ENCODE measurements at places on chromosomes 13 and 19.

- DNase-seq: peak; percentile 16
Observed at GRCh38 chr13:31001647-31002046, 69.2 kb downstream of the TEX26 start.

DNA sequence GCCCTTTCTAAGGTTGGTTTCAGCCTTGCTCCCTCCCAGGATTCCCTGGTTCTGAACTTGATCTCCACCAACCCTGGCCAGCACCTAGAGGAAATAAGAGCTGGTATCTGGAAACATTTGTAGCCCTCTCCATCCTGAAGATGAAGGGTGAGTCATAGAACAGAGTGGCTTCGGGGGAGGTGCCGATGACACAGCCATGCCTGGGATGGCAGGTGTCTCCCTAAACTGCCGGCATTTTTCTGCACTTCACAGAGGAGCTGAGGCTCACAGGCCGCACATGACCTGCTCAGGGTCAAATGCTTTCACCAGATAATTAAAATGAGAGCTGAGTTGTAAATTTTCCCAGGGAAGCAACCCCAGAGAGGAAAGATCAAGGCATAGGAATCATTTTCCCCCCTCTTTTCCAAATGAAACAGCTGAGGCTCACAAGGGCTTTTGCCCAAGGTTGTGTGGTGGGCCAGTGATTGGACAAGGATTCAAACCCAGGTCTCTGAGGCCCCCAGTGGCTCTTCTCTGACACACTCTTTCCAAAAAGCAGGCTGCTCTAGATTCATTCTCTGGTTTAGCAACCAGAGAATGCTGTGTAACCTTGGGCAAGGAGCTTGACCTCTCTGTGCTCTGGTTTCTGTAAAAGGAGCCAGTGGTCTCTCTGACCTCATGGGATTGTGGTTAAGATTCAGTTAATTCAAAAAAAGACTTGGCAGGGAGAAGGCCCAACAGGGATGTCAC, 1.2 kb upstream of the SLC25A42 start:
- peak; percentile 47 for DNase-seq

DNA sequence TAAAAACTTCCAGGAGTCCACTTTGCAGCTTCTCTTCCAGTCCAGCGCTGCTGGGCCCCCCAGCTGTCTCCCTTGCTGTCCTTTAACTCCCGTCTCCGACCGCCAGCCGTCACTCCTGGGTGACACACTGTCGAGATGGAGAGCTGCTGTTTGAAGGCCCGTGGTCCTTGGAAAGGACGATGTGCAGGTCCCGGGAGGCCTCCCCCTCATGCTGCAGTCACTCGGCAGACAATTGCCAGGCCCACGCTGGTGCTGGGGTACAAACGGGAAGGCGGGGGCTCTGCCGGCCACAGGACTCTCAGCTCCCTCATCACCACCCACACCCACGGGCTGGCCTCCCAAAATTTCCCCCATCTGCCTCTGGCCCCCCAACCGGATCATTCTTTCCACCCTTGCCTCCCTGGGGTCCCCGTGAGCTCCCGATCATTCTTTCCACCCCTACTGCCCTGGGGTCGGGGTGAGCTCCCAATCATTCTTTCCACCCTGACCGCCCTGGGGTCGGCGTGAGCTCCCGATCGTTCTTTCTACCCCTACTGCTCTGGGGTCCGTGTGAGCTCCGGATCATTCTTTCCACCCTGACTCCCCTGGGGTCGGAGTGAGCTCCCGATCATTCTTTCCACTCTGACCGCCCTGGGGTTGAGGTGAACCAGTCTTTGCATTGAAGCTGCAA, 16.0 kb upstream of the ZNF554 start:
- no peak for DNase-seq

GRCh38 chr19:10617409-10618121, 7.8 kb upstream of the SLC44A2 start:
- peak; percentile 92 for DNase-seq

DNA sequence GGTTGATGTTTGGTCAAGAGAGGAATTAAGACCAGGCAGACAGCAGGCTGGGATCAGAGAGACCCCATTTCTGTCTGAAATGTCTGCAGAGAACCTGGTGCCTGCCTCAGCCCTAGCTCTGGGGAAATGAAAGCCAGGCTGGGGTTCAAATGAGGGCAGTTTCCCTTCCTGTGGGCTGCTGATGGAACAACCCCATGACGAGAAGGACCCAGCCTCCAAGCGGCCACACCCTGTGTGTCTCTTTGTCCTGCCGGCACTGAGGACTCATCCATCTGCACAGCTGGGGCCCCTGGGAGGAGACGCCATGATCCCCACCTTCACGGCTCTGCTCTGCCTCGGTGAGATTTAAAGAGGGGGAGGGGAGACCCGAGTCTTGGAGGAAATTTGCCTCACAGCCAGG, at the start of gene LILRB4:
Gene LILRB4 (plus strand): TSS at position 256 of the 400 bp plus-strand sequence. CDS start 49 bp downstream, at position 305.
- no peak for DNase-seq

DNA sequence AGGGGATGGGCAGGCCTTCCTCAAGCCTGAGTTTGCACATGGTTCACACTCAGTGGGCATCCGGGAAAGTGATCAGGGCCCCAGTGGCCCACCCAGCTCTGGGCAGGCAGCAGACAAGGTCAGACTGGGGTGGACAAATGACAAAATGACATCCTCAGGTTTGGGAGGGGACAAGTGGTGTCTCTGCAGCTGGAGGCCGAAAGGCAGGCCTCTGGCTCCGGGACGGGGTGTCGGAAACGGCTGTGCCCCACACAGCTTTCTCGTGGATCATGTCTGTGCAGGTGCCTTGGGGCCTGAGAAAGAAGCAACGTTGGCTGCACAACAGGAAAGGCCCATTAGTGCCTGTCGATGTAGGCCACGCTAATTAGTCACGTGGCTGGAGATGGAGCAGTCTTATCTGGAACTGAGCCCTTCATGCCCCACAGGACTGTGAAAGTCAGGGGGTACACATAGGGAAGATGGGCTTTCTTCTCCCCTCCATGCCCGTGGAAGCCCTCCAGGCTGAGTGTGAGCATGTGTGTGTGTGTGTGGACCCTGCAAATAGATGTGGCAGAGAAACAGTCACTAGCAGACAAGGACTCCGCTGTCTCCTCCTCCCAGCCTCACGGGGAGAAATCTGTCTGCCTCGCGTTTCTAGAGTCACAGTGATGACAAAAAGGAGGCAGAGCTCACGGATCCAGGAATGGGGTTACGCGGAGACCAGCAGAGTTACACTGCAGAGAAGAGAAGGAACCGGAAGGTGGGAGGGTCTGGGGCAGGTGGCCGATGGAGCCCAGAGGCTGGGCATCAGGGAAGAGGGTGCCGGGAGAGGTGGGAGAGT, 44.2 kb downstream of the CHST8 start:
- no peak for DNase-seq

- DNase-seq: no peak
Observed at GRCh38 chr13:28529836-28530235, 34.9 kb upstream of the FLT1 start.

GRCh38 chr13:108948251-108948671, 318.9 kb downstream of the MYO16 start:
- no peak for DNase-seq

DNA sequence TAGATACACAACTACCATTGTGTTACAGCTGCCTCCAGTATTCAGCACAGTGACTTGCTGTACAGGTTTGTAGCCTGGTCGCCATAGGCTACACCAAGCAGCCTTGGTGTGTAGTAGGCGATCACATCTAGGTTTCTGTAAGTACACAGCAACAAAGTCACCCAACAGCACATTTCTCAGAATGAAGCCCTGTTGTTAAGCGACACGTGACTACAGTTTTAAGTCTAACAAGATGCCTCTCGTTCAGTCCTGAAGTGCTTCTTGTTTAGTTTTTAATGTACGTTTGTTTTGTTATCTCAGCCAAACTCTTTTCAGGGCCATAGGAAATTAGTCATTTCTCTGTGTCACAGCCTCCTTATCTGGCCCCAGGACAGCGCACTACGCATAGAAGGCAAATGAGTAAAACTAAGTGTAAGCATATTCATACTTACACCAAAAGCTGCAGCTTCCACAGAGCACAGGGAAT, 50.0 kb upstream of the GPR183 start:
- DNase-seq: no peak

DNA sequence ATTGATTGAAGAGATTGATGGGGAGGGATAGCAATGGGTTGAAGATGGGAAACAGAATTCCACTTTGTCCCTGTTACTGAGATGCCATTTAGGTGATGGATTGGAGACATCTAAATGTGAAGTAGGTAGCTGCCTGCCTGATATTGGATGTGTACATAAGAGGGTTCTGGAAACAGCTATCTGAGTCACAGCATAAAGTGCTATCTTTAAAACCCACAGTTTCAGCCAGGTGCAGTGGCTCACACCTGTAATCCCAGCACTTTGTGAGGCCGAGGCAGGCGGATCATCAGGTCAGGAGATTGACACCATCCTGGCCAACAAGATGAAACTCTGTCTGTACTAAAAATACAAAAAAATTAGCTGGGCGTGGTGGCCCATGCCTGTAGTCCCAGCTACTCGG, 72.6 kb downstream of the DNAJC3 start:
- no peak for DNase-seq

DNA sequence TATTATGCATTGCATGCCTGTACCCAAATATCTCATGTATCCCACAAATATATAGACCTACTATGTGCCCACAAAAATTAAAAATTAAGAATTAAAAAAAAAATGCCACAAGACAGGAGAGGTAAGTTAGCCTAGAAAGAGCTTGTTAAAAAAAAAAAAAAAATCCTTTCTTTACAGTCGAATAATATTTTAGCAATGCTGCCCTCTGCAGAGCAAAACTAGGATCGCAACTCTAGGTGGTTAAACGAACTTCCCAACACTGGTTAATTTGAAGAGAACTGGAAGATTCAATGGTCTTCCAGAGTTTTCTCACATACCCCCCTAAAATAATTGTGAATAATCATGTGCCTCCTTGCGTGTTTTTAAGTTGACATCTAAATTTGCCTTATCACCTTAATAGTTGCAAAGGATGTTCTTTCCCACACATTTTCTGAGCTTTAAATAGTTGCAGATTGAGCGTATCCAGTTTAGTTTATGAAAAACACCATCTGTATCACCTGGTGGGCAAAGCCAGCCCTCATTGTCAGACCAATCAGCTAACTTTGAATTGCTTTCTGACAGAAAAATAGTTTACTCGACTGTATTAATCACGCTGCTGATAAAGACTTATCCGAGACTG, 47.4 kb upstream of the RCBTB2 start:
- no peak for DNase-seq

- DNase-seq: no peak
Observed at GRCh38 chr19:40601134-40601974, at the start of gene LTBP4. LTBP4 (plus strand) TSS chr19:40601369; CDS start chr19:40601388, 19 bp downstream.

- no peak for DNase-seq
Observed at GRCh38 chr19:17243830-17244617, 1.7 kb downstream of the NR2F6 start.

DNA sequence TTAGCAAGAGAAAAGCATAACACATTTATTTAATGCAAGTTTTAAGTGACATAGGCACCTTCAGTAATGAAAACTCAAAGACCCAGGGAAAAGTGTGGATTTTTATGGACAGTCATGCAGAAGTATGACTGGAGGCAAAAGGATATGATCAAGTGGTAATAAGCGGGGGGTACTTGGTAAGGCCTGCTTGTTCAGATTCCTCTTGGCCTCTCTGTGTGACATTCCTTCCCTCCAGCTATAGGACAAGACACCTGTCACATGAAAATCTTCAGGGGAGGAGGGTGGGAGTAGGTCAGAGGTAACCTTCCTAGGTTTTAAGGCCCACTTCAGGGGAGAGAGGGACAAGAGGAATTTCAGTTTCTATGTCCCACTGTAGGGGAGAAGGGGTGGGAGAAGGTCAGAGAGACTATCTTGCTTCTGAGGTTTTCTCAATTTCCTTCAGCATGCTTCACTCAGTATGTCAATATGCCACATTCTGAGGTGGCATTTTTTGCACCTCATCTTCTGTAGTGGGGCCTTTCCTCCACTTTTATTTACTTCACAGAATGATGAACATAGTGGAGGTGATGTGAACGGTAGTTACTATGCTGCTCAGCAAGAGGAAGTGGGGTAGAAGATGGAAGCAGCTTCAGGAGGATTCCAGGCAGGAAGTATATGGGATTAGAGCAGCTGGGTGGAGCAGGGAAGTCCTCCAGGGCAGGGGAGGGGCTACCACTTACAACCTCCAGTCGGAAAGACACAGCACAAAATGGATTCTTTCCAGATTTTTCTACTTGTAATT, 73.2 kb upstream of the RFC3 start:
- no peak for DNase-seq

- DNase-seq: no peak
Observed at GRCh38 chr19:22427960-22428913, 6.1 kb upstream of the ZNF98 start.

DNA sequence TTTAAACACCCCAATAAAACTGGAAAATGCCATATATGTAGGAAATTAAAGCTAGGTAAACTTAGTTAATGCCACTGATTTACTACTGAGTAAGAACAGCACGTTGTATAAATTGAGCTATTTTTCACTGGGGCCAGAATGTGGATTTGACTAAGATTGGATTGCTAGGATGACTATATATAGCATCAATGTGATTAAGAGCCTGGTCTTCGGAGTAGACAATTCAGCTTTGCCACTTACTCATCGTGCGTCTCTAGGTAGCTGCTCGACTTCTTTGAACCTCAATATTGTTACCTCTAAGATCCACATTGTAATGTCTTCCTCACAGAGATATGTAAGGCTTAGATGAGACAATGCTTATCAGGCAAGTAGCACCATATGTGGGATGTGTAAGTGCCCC, 462.5 kb downstream of the KLF12 start:
- no peak for DNase-seq

DNA sequence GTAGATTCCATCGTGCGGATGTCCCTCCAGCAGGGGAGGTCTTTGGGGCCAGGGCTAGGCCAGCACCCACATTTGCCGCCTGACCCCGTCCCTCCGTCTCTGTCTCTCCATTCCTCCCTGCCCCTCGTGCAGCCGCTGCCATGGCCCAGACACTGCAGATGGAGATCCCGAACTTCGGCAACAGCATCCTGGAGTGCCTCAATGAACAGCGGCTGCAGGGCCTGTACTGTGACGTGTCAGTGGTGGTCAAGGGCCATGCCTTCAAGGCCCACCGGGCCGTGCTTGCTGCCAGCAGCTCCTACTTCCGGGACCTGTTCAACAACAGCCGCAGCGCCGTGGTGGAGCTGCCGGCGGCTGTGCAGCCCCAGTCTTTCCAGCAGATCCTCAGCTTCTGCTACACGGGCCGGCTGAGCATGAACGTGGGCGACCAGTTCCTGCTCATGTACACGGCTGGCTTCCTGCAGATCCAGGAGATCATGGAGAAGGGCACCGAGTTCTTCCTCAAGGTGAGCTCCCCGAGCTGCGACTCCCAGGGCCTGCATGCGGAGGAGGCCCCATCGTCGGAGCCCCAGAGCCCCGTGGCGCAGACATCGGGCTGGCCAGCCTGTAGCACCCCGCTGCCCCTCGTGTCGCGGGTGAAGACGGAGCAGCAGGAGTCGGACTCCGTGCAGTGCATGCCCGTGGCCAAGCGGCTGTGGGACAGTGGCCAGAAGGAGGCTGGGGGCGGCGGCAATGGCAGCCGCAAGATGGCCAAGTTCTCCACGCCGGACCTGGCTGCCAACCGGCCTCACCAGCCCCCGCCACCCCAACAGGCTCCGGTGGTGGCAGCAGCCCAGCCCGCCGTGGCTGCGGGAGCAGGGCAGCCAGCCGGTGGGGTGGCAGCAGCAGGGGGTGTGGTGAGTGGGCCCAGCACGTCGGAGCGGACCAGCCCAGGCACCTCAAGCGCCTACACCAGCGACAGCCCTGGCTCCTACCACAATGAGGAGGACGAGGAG, 14.8 kb downstream of the STX10 start:
- no peak for DNase-seq

All from NCI-H226 (cell line).